ENCODE measurements at places on chromosomes 6 and 20.

- no peak for DNase-seq
Measured at GRCh38 chr6:84007871-84008270, 25.7 kb upstream of the MRAP2 start.

- no peak for DNase-seq
Measured at GRCh38 chr20:43189554-43190331, at the start of gene PTPRT. TSS of gene PTPRT (minus strand) at chr20:43189906. CDS start at chr20:43189733, 173 bp downstream.

GRCh38 chr6:111057074-111057752 is 30.1 kb upstream of the SLC16A10 start:
- no peak for DNase-seq

DNA sequence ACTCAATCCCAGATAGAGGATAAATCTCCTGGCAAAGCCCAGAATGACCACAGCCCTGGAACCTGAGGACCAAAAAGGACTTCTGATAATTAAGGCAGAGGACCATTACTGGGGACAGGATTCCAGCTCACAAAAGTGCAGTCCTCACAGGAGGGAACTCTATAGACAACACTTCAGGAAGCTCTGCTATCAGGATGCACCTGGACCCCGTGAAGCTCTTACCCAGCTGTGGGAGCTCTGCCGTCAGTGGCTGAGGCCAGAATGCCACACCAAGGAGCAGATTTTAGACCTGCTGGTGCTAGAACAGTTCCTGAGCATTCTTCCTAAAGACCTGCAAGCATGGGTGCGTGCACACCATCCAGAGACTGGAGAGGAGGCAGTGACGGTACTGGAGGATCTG is 992 bp downstream of the ZSCAN16 start:
- no peak for DNase-seq

- DNase-seq, result no peak
Measured at GRCh38 chr6:84414531-84414930, 187.1 kb upstream of the CEP162 start.

GRCh38 chr6:44561060-44561623 is 173.6 kb downstream of the CDC5L start:
- no peak for DNase-seq
